ENCODE measurements at places on chromosomes 3 and 15.

DNA sequence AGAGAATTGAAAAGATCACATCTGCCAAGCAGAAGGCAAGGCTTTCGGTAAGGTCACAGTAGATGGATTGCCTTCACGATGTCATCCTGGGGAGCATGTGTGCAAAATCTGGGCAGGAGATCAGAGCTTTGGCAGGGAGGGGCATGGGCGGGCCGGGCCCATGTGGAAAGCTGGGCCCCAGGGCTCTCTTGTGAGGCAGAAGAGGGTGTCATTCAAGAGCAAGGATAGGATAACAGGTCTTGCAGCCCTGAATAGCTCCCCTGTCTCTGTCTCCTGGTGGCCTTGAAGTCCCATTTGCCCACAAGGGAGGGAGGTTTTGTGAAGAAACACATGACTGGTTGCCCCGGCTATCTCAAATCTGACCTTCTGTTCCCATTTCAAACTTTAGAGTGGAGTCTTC lies 172.0 kb downstream of the OPA1 start:
- DNase-seq, result no peak

GRCh38 chr3:60434950-60435349 lies 816.3 kb downstream of the FHIT start:
- DNase-seq, result no peak

DNA sequence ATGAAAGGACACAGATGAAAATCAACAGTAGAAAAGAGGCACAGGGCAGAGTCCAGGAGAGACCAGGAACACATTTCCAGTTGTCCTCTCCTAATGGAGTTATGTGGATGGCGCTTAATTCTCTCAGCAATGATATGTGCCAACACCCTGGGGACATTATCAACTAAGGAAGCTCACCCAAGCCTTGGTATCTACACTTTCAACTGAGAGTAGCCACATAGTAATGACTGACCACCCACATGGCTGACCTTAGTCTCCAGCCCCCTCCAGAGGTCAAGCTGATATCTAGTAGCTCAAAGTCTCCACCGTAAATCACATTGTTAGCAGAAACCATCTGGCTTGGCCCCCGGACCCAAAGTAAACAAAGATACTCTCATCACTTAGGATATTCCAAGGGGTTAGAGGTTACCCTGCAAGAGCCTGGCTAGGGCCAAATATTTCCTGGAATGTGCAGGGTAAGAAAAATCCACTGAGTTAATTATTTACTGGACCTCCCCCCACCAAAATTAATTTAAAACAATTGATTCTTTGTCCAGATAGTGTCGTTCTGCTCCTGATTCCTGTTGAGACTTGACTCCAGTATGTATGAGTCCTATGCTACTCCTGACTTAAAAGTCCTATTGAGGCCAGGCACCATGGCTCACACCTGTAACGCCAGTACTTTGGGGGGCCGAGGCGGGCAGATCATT lies 24.8 kb downstream of the GABRR3 start:
- no peak for DNase-seq

- no peak for DNase-seq
Measured at GRCh38 chr3:190229632-190230424, 92.4 kb downstream of the CLDN1 start.

- DNase-seq, result no peak
Measured at GRCh38 chr15:79115986-79116665, 25.5 kb upstream of the RASGRF1 start.

- no peak for DNase-seq
Measured at GRCh38 chr15:23797747-23798446, 110.8 kb upstream of the NDN start.

- no peak for DNase-seq
Measured at GRCh38 chr3:141057436-141057835, 6.3 kb downstream of the SPSB4 start.

GRCh38 chr3:9806137-9806536 lies 3.9 kb upstream of the TTLL3 start:
- no peak for DNase-seq

DNA sequence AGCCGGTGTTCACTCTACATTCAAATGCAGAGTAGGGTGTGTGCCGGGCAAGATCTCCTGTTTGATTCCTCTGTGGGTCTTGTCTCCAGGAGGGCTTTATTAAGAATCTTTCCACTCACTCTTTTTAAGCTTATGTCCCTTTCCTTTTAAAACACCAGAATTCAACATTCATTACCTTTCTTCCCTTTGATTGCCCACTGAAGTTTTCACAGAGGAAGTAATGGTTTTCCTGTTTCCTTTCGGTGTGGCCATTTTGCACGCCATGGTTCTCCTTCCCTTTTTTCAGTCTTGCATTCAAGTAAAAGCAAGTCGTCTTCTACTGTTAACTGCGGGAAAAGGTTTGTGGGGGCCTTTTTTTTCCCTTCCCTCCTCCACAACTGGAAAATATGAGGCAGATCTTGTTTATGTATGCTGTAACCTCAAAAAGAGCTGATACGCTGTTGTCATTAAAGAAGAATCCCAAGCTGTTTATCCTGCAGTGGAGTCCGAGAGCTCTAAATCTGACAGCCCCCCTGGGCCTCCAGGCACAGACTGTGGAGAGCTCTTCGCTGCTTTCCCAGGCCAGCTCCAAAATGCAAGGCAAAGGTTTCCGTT lies 40.5 kb downstream of the FILIP1L start:
- no peak for DNase-seq

- DNase-seq, result no peak
Measured at GRCh38 chr15:78139578-78139977, 8.3 kb upstream of the CIB2 start.

DNA sequence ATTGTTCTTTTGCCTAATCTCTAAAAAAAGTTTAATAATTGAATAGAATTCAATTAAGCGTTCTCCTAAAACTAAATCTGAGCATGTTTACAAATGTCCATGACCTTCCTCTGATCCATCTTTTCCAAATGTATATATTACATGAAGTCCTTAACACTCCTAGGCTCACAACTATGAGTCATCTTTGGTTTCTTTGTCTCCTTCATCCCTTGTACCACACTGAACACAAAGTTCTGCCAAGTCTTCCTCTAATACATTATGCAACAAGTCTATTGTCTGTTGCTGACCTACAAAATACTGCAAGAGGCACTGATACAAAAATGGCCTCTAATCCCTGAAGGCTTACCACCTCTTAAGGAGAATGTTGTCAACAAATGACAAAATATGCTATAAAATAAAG lies 550.2 kb downstream of the PYDC2 start:
- no peak for DNase-seq
